Fibroblast of skin of back (primary cell): ENCODE measurements at places on chromosomes 1 and 21.

- DNase-seq: no peak
Measured at GRCh38 chr1:221945669-221946068, 203.8 kb upstream of the DUSP10 start.

DNA sequence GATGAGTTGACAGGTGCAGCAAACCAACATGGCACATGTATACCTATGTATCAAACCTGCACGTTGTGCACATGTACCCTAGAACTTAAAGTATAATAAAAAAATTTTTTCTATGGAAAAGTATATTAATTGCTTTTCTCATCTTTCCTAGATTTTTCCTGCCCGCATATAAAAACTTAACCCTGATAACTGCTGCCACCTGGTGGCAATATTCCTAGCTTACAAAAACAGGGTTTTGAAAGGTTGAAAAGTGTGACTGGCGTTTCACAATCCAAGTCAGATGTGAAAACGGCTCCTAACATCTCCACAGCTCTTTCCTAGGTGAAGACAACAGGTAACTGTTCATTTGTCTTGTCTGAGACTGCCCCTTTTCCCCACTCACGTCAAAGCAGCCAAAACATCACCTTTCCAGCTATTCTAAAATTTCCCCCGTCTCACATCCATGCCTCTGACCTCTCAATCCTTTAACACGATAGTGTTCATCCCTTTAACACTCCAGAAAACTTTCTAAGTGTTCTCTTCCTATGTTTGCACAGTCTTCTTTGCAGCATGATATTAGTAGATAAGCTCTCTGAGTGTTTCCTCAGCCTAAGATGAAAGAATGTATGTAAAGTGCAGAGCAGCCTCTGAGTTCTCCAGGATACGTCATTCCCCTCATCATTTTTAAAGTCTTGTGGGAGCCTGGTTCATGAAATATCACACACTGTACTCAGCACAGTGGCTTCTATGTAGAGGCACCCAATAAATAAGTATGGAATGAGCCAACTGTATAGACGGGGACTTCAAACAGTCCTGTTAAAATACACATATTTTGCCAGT lies 27.5 kb downstream of the OVGP1 start:
- DNase-seq: peak; percentile 40

GRCh38 chr1:94792473-94793295 lies 27.5 kb upstream of the SLC44A3 start:
- peak; percentile 89 for DNase-seq

DNA sequence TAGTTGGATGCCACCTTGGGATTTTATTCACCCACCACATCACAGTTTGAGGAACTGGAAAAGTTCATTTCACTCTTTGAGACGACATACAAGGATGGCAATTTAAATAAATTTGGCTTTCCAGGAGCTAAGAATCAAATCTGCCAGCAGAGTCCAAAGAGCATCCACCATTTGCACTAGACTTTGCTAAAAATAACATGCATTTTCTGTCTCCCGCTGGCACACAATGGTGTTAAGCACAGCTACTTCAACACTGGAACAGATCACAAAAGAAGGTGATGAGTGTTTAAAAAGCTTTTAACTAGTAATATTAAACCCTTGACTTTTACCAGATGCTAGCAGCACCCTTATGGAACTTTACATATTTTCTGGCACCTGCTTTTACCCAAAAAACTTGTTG lies 44.6 kb downstream of the MAEL start:
- DNase-seq: no peak

GRCh38 chr1:214251354-214251753 lies 29.6 kb upstream of the SMYD2 start:
- DNase-seq: no peak

- no peak for DNase-seq
Measured at GRCh38 chr1:30615076-30615795, 108.1 kb downstream of the MATN1 start.

- DNase-seq: no peak
Measured at GRCh38 chr1:156808186-156809030, 8.2 kb downstream of the SH2D2A start.

GRCh38 chr1:226353698-226354525 lies 44.9 kb upstream of the LIN9 start:
- no peak for DNase-seq

- no peak for DNase-seq
Measured at GRCh38 chr1:17338706-17339493, 30.9 kb downstream of the PADI4 start.

GRCh38 chr1:61255358-61255703 lies 173.0 kb downstream of the NFIA start:
- DNase-seq: peak; percentile 22

- DNase-seq: no peak
Measured at GRCh38 chr1:112620377-112620695, 704 bp downstream of the CAPZA1 start.

DNA sequence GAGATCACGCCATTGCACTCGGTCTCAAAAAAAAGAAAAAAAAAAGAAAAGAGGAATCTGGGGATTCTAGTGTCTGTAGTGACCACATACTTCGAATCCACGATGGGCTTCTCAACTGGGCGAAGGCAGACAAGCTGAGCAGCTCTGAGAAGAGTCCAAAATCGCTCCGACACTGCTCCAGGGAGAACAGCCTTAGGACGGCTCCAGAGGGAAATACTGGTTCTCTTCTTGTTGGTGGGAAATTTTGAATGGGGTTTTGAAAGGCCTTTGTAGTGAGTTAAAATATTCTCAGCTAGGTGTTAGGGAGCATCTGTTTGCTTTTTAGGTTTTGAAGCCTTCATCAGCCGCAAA lies 18.3 kb upstream of the HJV start:
- DNase-seq: no peak

GRCh38 chr1:235326719-235327558 lies 1.0 kb downstream of the ARID4B start:
- DNase-seq: peak; percentile 51
